Activated naive CD8-positive, alpha-beta T cell treated with anti-CD3 and anti-CD28 coated beads, Interleukin-2, amount 10 ng/mL, durations not matched to agents 7 days and 5 days (primary cell): ENCODE measurements at places on chromosomes 13 and 19. TPM values are rescaled to one million over a fixed set of nuclear protein-coding genes. Genes with fewer than 3 reads are reported as not detected.

Gene RFPL4A
- not detected for total RNA-seq

Gene VSTM1
- not detected for total RNA-seq

DNA sequence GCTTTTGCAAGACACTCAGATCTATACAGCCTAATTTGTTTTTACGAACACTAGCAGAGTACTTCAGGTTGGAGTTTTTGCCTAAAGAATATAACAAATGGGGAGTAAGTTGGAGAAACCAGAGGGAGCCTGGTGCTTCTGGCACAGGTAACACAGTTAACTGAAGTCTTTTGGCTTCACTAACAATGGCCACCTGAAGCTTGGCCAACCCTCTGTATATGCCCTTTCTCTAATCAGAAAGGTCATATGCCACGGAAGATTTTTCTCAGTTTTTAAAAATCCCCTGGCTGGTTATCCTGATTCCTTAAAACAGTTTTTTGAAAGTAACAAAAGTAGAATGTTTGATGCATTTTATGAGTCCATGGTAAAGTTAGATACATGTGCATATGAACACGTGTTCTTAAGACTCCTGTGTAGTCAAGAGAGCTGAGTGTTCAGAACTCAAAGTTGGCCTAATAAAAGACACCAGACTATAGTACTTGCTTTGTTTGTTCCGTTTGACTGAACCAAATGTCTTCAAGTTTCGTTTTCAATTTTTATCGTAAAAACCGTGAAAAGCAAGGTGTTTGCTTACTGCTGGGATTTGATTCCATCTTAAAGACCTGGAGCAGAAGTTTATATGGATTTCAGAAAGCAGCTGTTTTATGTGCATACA lies 137.5 kb downstream of the KCNRG start:
- no peak for DNase-seq
- peak overlapping the region; percentile 67 for H3K4me3 ChIP-seq
- H3K4me1 ChIP-seq = peaks cover 7% of the 10 kb centered on the region
- H3K27me3 ChIP-seq = peaks cover 9% of the 10 kb centered on the region
- H3K27ac ChIP-seq = peak overlapping the region; percentile 13

- no peaks in the 10 kb centered on the region for H3K36me3 ChIP-seq
- no peak overlapping the region for H3K4me3 ChIP-seq
- DNase-seq = no peak
- H3K27ac ChIP-seq = no peak overlapping the region
- H3K4me1 ChIP-seq = peaks cover 2% of the 10 kb centered on the region
- peaks cover 12% of the 10 kb centered on the region for H3K27me3 ChIP-seq
Measured at GRCh38 chr13:112446347-112446861, 70.2 kb downstream of the SPACA7 start.

- peaks cover 86% of the 10 kb centered on the region for H3K27me3 ChIP-seq
- peak; percentile 41 for DNase-seq
- peaks cover 2% of the 10 kb centered on the region for H3K36me3 ChIP-seq
- H3K4me1 ChIP-seq = peaks cover 17% of the 10 kb centered on the region
Measured at GRCh38 chr13:27923794-27924528, 4.2 kb downstream of the PDX1 start.

DNA sequence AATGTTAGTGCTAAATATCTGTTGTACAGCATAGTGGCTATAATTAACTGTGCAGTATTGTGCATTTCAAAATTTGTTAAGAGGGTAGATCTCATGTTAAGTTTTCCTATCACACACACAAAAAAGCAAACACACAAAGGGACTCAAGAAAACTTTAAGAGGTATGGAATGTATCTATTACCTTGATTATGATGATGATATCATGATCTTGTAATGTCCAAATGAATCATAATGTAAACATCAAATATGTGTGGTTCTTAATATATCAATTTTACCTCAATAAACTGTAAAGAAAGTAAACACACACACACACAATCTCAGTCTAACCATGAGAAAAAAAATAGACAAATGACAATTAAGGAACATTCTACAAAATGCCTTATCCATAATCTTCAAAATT lies 934.6 kb downstream of the SLITRK1 start:
- DNase-seq = no peak
- H3K27me3 ChIP-seq = no peaks in the 10 kb centered on the region
- H3K4me3 ChIP-seq = no peak overlapping the region
- H3K27ac ChIP-seq = no peak overlapping the region
- no peaks in the 10 kb centered on the region for H3K4me1 ChIP-seq

DNA sequence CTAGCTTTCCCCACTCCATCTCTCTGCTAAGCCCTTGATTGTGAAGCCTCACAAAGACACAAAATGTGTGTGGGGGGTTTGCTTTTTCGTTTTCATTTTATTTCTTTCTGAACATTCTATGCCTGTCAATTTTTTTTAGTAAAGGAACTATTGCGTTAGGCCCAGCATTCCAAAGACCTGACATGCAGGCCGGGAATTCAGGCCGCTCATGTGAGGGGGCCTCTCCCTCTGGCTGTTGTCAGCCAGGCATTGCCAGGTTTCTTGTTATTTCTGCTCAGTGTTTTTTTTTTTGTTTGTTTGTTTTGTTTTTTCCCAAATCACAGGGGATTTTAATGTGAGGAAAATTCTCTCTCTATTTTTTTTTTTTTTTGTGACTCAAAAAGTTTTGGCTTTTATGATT lies 10.3 kb upstream of the MEDAG start:
- no peak overlapping the region for H3K27ac ChIP-seq
- no peak overlapping the region for H3K4me3 ChIP-seq
- peaks cover 32% of the 10 kb centered on the region for H3K27me3 ChIP-seq

- H3K4me1 ChIP-seq = no peaks in the 10 kb centered on the region
- no peak overlapping the region for H3K27ac ChIP-seq
Measured at GRCh38 chr13:84080748-84081530, 198.7 kb upstream of the SLITRK1 start.

DNA sequence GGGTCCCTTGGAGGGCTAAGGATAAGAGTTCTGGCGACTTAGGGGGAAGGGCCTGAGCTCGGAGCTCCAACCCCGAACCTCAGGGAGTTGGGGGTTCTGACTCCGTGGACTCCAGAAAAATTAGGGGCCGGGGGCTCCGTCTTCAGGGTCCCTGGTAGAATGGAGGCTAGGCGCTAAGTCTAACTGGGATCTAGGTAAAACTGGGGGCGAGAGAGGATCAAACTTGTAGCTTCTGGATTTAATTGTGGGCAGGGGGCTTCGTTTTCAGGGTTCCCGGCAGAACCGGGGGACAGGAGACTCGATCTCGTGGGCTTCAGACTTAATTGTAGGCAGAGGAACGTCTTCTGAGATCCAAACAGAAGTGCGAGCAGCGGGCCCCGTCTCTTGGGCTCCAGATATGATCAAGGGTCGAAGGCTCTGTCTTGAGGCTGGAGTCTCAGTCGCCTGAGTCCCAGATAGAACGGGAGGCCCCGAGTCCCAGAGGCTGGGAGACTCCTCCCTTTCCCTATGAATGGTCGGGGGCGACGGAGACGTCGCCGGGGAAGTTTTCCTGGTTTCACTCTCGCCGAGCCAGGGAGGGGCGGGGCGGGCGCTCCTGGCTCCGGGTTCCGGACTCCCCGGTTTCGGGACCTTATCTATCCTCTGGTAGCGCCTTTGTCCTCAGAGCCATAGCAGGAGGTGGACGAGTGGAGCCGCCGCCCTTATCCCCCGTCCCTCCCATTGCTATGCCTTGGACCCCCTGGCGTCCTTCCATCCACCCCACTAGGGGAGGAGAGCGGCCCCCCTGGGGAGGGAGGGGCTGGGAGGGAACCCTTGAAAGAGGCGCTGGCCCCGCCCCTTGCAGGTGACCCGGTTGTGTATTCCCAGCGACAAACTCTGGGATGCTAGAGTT lies 1.3 kb downstream of the NECTIN2 start:
- H3K27ac ChIP-seq = peak overlapping the region; percentile 27
- peak; percentile 32 for DNase-seq
- no peaks in the 10 kb centered on the region for H3K36me3 ChIP-seq
- H3K4me1 ChIP-seq = peaks cover 20% of the 10 kb centered on the region
- H3K4me3 ChIP-seq = peak overlapping the region; percentile 73

DNA sequence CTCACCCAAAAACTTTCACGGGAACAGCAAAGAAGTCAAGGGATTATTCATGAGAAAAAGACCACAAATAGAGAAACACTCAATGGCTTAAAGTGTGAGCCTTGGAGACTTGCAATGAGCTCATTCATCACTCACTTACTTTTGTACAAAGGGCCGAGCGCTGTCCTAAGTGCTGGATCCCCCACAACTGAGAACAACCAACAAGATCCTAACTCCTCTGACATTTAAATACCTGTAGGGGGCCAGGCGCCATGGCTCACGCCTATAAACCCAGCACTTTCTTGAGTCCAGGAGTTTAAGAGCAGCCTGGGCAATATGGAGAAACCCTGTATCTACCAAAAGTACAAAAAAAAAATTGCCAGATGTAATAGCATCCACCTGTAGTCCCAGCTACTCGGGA lies 29.4 kb upstream of the ZNF507 start:
- no peaks in the 10 kb centered on the region for H3K27me3 ChIP-seq
- H3K27ac ChIP-seq = no peak overlapping the region
- no peaks in the 10 kb centered on the region for H3K36me3 ChIP-seq
- no peak for DNase-seq
- H3K4me1 ChIP-seq = no peaks in the 10 kb centered on the region
- H3K4me3 ChIP-seq = no peak overlapping the region
